Left cardiac atrium (tissue), 4 donors: ENCODE measurements at places on chromosomes 3 and 15. TPM values are rescaled to one million over a fixed set of nuclear protein-coding genes. Genes with fewer than 3 reads are reported as not detected.
A peak's percentile ranks its signal among the peaks of the same experiment; 100 is the strongest.

GRCh38 chr15:75229191-75230015 is 27.7 kb downstream of the C15orf39 start:
- peak; percentile 15 for DNase-seq

DNA sequence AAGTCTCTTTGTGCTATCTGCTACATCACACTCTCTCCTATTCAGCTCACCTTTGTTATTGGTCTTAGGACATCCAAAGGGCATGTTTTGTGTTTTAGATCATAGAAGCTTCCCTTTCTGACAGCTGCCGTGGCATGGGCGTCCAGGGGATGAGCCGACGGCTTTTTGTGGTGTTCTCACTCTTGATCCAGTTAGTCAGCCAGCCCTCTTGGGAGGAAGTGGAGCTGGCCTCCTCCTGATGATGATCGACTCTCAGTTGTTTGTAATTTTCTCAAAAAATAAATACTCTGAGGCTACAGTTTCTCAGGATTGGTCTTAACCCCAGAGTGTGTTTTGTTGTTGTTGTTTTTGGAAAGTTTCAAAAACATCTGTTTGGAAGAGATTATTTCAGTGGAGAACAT is 34.4 kb downstream of the BOC start:
- DNase-seq, result peak; percentile 50

- no peak for DNase-seq
Observed at GRCh38 chr3:42804831-42805132, 492 bp upstream of the HIGD1A start.

GRCh38 chr15:49370782-49371181 is 52.3 kb upstream of the FGF7 start:
- no peak for DNase-seq

GRCh38 chr3:119856695-119857094 is 74.8 kb downstream of the NR1I2 start:
- no peak for DNase-seq

- DNase-seq, result no peak
Observed at GRCh38 chr15:42939841-42940240, 19.3 kb upstream of the TTBK2 start.

DNA sequence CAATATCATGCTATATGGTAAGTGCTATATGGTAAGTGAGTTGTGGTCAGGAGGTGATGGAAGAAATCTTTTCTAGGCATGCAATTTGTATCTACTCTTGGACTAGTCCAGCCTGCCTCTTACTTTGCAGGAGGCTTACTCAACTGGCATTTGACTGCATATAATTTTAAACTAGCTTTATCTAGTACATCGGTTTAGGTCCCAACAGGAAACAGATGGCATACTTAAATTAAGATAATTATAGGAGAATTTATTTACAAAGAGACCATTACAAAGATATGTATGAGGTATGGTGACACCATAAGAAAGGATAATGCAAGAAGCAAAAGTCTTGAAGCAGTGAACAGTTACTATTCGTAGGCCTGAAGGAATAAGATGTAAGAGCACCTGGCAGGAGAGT is 7.8 kb downstream of the SLC28A2 start:
- DNase-seq, result no peak

- no peak for DNase-seq
Observed at GRCh38 chr15:63531586-63531985, 27.2 kb downstream of the USP3 start.

DNA sequence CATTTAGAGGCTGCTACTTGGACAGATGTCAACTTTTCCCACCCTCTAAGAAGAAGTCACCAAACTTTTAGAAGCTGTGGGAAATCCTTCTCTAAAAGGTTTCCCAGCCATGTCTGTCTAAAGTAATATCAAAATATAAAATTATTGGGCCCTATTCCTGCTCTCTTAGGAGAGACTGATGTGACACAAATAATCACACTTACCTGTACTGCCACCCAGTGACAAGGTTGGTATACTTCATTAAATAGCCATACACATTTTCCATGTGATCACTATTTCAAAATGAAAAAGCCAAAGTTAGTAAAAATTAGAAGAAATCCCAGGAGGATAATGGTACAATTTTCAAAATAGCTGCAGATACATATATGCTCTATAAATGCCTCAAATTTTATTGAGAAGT is 12.6 kb downstream of the OSBPL11 start:
- DNase-seq, result no peak

DNA sequence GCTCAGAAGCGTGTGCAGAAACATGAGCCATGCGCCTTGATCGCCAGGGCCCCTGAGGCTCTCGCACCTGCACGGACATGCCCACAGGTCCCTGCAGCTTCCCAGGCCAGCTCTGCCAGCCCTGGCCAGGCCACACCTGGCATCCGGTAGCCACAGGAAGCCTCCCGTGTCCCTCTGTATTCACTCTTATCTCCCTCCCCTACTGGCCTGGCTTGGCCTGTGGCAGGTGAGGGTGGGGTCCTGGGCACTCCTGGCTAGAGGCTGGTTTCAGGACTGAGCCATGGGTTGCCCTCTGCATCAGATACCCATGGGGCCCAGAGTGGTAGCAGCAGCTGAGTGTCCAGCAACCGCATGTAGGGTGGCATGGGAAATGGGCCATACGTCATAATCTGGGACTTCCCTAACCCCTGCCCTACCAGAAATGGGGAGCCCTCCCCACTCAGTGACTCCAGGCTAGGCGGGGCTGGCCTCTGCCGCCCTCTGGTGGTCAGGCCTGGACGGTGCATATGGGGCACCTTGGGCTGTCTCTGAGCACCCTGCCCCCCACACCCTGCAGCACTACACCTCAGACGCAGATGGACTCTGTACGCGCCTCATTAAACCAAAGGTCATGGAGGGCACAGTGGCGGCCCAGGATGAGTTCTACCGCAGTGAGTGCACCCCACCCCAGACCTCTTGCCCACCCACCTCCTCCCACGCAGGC is 12.6 kb upstream of the LMAN1L start:
- peak; percentile 78 for DNase-seq

DNA sequence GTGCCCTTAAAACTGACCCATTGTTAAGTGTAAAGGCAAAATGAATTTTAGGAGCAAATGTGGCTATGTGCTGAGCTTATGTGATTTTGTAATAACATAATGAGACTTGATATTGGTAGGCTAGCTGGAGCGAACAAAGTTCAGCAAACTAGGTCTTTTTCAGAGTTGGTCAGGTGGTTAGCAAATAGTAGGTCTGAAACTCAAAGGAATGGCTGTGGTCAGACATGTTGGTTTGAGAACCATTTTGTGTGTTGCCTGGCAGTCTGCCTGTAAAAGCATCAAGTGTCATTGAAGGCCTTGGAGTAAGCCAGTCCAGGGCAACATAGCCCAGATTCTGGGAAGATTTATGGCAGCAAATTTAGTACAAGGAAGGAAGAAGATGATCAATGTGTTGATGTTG is 16.4 kb downstream of the FBXO22 start:
- no peak for DNase-seq

DNA sequence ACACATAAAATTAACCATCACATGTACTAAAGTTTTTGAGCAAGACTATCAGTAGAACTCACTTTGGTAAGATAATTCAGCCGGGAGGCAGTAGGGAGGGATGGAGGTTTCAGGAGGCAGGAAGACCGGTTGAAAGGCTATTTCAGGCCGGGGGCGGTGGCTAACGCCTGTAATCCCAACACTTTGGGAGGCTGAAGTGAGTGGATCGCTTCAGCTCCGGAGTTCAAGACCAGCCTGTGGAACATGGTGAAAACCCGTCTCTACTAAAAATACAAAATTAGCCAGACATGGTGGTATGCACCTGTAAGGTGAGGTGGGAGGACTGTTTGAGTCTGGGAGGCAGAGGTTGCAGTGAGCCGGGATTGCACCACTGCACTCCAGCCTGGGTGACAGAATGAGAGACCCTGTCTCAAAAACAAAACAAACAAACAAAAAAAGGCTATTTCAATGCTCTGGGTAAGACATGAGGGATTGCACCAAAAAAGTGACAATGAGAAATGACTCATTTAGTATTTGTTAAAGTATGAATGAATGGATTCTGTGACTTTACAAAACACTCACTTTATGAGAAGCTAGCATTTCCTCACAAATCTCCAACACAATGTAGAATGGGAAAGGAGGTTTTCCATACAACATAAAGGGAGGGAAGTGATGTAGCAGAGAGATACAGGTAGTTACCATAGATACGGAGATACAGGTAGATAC is 43.9 kb downstream of the SH3BP5 start:
- no peak for DNase-seq

GRCh38 chr3:140092848-140093536 is 158.0 kb downstream of the CLSTN2 start:
- DNase-seq, result no peak

DNA sequence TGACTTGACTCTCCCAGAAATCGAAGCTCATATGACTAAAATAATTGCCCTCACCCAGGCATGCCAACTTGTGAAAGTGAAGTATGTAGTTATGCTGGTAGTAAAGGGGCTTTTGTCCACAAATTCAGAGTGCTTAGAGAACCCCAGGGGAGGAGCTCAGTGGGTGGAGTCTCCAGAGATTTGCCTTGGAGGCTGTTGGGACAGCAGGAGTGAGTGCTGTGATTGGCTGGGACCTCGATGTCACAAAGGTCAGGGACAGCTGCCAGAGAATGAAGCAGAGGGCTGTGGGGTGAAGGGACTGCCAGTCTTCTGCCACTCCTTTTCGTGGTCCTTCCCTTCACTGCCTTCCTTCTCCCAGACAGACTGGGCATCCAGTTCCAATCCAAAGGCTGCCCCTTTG is 49.8 kb downstream of the ZNF445 start:
- DNase-seq, result no peak

GRCh38 chr3:184694716-184695115 is 17.1 kb downstream of the MAGEF1 start:
- DNase-seq, result no peak

DNA sequence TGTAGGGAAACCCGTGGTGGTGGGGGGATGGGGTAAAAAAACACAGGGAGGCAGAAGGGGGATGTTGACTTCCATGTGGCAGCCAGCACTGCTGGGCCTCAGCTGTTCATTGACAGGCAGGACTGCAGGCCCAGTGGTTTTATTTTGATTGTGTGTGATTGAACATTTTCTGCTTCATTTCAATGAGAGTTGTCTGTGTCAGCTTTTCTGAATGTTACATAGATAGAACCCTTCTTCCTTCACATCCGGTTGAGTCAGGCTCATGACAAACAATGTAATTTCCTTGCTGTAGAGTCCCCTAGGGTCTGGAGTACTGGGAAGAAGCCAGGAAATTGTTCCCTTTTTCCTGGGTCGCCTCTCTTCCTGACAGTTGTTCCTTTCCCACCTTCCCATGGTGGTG is 8.2 kb upstream of the RPP25 start:
- no peak for DNase-seq

DNA sequence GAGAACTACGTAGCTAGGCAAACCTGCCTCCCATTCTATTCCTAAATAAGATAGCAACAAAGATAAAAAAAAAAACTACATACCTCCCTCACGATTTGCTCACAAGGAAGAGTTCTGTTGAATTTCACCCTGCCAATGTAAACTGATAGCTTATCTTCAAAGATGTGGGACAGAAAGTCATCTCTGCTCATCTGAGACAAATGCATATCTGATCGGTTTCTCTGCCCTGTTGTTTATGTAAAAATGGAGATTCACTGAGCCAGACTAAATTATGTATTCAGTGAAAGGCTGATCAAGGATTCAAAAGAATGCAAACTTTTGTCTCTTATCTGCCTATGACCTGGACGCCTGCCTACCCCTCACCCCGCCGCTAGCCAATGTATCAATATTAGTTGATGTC is 11.2 kb downstream of the PYGO1 start:
- DNase-seq, result no peak

IGSF11 gene
- 2.7 TPM for total RNA-seq

CFAP100 gene
- not detected for total RNA-seq

RPL4 gene
- 1,466 TPM for total RNA-seq

OR5K2 gene
- total RNA-seq, result not detected

CCR8 gene
- not detected for total RNA-seq

DNASE1L3 gene
- 1.4 TPM for total RNA-seq

AQP9 gene
- total RNA-seq, result 1.6 TPM

FURIN gene
- total RNA-seq, result 57.7 TPM

POPDC2 gene
- 383 TPM for total RNA-seq
